Heart right ventricle (tissue), 16 donors: ENCODE measurements at places on chromosomes 11 and 22. TPM values are rescaled to one million over a fixed set of nuclear protein-coding genes. Genes with fewer than 3 reads are reported as not detected.

Gene KDM4E
- not detected for polyA plus RNA-seq

- H3K27ac ChIP-seq: no peak overlapping the region
- H3K27me3 ChIP-seq: peaks cover 9% of the 10 kb centered on the region
- H3K4me1 ChIP-seq: no peaks in the 10 kb centered on the region
- H3K4me3 ChIP-seq: no peak overlapping the region
- no peaks in the 10 kb centered on the region for H3K36me3 ChIP-seq
- DNase-seq: no peak
Measured at GRCh38 chr11:71542879-71543777, 5.1 kb upstream of the KRTAP5-9 start.

GRCh38 chr11:133997554-133997953, 40.8 kb upstream of the IGSF9B start:
- no peaks in the 10 kb centered on the region for H3K27me3 ChIP-seq
- no peak for DNase-seq
- no peaks in the 10 kb centered on the region for H3K36me3 ChIP-seq
- H3K27ac ChIP-seq: no peak overlapping the region

DNA sequence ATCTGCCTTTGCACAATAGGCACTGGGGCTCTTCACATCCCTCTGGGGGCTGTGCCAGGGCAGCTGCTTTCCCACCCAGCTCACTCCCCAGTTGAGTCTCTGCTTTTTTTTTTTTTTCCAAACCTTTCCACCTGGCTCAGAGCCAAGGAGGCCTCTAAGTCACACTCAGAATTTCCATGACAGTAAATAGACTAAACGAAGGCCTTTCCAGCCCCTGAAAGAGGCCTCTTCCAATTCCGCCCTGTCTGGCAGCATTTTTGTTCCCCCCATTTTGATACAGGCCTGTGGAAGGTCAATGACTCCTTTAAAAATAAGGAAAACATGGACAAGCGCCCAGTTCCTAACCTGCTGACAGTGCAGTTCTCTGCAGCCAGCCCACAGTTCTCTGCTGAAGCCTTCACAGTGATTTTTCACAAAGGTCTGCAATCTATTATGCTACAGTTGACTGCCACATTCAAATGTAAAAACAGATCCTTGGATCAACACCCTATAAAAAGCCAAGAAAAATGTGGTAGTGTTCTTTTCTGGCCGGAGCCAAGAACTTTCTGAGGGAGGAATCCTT, 107.5 kb upstream of the SESN3 start:
- peaks cover 37% of the 10 kb centered on the region for H3K4me1 ChIP-seq
- H3K27ac ChIP-seq: peak overlapping the region; percentile 91
- peak; percentile 55 for DNase-seq
- H3K4me3 ChIP-seq: no peak overlapping the region
- no peaks in the 10 kb centered on the region for H3K27me3 ChIP-seq

GRCh38 chr11:64206457-64207255, at the start of gene FERMT3:
TSS of gene FERMT3 (plus strand) at chr11:64206721. CDS start at chr11:64207365, 644 bp downstream.
- H3K4me1 ChIP-seq: peaks cover 30% of the 10 kb centered on the region
- H3K27ac ChIP-seq: peak within 1 kb of the TSS; percentile 82
- peak; percentile 64 for DNase-seq
- peak within 1 kb of the TSS; percentile 34 for H3K4me3 ChIP-seq

- H3K4me3 ChIP-seq: no peak overlapping the region
- H3K27ac ChIP-seq: no peak overlapping the region
- H3K36me3 ChIP-seq: no peaks in the 10 kb centered on the region
- no peak for DNase-seq
- H3K27me3 ChIP-seq: no peaks in the 10 kb centered on the region
Measured at GRCh38 chr22:34567367-34567766, 498.6 kb upstream of the ISX start.
